Activated CD4-positive, CD25-positive, alpha-beta regulatory T cell (primary cell): ENCODE measurements at places on chromosomes 6 and 20.
A peak's percentile ranks its signal among the peaks of the same experiment; 100 is the strongest.

GRCh38 chr6:3296078-3296477 is 37.3 kb downstream of the PSMG4 start:
- DNase-seq = no peak

DNA sequence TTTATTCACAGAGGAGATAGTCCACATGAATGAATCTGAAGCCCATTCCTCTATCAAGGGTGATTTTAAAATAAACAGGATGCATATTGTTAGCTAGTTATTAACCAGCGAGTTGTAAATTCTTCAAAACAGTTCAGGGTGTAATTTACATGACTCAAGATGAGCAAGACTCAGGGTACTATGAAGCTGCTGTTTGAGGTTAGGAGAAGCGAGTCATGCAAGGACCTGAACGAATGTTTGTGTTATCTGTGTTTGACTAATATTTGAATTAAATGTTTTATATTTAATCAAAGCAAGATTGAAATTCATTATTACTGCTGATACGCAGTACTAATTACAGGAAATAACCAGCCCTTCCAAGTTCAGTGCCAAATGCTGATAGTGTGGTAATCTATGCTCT is 191.1 kb downstream of the SAMD5 start:
- DNase-seq = no peak

DNA sequence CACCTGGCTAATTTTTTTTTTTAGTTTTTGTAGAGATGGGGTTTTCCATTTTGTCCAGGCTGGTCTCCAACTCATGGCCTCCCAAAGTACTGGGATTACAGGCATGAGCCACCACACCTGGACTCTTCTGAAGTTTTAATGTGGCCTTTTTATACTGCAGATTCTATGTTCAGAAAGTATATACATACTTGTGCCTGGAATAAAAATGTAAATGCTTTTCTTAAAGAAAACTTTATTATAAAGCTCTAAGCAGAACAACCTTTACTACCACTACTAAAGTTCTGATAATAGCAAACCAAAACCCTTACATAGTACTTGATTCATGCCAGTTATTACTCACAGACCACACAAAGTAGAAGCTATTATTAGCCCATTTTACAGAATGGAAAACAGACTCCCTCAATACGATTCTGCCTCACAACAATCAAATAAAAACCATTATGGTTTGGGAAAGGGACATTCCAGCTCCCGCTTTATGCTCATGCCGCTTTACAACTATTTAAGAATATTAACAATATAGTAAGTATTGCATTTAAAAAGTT is 5.3 kb downstream of the PHIP start:
- DNase-seq = no peak

- DNase-seq = no peak
Observed at GRCh38 chr6:127341471-127342202, 1.8 kb downstream of the ECHDC1 start.

- no peak for DNase-seq
Observed at GRCh38 chr20:63270606-63271325, 1.8 kb upstream of the ARFGAP1 start.

- DNase-seq = no peak
Observed at GRCh38 chr6:106612671-106613416, 16.5 kb downstream of the RTN4IP1 start.

GRCh38 chr6:112502351-112503090 is 155.4 kb downstream of the RFPL4B start:
- no peak for DNase-seq

- no peak for DNase-seq
Observed at GRCh38 chr20:44465001-44465560, 10.6 kb upstream of the TTPAL start.

GRCh38 chr6:136947037-136947436 is 24.9 kb downstream of the SLC35D3 start:
- DNase-seq = no peak

GRCh38 chr6:90545448-90545847 is 41.4 kb downstream of the MAP3K7 start:
- DNase-seq = no peak

GRCh38 chr6:133644892-133645619 is 243.9 kb upstream of the TCF21 start:
- no peak for DNase-seq

- DNase-seq = no peak
Observed at GRCh38 chr6:115467726-115468125, 593.0 kb downstream of the FRK start.

DNA sequence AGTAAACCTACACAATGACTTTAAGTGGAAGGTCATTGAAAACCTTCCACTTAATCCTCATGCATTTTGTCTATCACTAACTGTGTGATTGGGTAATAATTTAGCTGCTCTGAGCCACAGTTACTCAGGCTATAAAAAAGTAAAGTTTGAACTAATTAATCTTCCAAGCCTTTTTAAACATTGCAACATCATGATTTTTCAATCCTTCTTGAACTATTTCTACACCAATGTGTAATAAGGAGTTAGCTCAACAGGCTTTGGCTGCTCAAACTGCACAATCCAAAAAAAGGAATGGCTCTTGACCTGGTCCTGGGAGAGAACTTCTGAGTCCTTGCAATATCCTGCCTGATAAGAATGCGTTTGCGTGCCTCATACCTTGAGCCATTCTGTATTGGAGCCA is 34.8 kb upstream of the FILIP1 start:
- DNase-seq = no peak

DNA sequence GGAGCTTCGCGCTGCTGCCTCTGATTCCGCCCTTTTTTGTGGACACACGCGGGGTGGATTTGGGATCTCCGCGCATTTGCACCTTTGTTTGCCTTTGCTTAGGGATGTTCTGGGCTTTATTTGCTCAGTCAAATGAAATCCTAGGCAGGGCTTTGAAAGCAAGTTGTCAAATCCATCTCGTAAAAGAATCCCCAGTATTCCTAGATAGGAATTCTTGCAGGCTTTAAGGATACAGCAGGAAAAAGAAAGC is 453 bp downstream of the CEP57L1 start:
- DNase-seq = no peak

DNA sequence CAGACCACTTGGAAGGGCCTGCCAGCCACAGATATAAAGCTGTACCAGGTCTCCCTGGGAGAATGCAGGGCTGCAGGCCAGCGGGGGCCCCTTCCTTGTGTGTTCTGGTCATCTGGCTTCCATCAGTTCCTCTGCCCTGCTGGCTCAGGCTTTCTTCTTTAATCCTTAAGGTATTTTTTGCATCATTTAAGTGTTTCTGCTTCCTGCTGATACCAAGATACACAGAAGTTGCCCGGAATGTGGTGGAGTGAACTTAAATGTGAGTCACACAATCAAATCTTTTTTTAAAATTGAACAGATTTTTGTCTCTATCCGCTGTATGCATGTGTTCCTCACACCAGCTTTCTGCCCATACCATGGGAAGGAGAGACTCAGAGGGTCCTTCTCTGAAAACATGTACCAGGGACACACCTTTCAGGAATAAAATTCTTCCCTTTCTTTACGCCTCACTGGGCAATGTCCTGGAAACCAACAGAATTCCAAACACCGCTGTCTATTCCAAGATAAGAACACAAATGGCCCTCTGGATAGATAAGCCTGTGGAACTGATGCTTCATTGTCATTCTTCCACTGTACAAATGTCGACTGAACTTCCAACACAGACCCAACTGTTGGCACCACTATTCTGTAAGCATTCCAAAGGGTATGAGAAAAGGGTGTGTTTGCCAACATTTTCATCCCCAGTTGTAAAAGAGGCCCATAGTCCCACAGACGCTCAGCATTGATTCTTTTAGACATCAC is 206.2 kb upstream of the MYLIP start:
- DNase-seq = no peak

GRCh38 chr6:72826744-72827438 is 205.0 kb downstream of the KCNQ5 start:
- DNase-seq = no peak

- no peak for DNase-seq
Observed at GRCh38 chr6:11251553-11252360, 19.3 kb upstream of the NEDD9 start.

GRCh38 chr20:64104667-64105451 is 2.5 kb downstream of the NPBWR2 start:
- no peak for DNase-seq

- no peak for DNase-seq
Observed at GRCh38 chr20:3551681-3552434, 81.0 kb downstream of the ATRN start.

GRCh38 chr6:25223490-25223991 is 55.6 kb upstream of the CARMIL1 start:
- peak; percentile 28 for DNase-seq

DNA sequence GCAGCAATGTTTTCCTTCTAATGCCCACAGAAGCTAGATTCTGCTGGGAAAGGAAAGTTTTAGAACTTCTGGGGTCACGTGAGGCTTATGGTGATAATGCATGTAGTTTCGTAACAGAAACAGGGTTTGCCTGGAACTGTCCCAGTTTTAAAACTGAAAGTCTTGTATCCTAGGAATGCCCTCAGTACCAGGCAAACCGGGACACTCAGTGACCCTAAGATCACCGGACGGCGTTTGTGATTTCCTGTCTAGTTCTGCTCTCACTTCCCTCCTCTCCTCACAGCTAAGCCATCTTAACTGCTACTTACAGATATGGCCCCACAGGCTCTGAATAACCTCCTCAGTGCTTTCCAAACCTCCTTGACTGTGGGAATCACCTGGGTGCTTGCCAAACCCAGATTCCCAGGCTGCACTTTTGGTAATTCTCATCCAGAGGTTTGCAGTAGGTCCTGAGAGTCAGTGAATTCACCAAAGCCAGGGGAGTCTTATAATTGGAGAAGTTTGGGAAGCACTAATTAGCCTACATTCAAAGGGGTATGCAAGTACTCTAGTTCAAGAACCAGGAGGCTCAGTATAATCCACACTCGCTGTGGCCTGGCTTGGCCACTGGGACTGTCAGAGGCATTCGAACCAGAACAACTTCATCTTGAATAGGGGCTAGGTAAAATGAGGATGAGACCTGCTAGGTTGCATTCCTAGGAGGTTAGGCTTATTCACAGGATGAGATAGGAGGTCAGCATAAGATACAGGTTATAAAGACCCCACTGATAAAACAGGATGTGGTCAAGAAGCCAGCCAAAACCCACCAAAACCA is 231.6 kb upstream of the MYLIP start:
- DNase-seq = no peak

- DNase-seq = no peak
Observed at GRCh38 chr6:11433860-11434259, 103.7 kb upstream of the TMEM170B start.

- DNase-seq = no peak
Observed at GRCh38 chr20:7161690-7162089, 394.2 kb downstream of the BMP2 start.

- no peak for DNase-seq
Observed at GRCh38 chr6:15495375-15495901, 167.4 kb downstream of the DTNBP1 start.

DNA sequence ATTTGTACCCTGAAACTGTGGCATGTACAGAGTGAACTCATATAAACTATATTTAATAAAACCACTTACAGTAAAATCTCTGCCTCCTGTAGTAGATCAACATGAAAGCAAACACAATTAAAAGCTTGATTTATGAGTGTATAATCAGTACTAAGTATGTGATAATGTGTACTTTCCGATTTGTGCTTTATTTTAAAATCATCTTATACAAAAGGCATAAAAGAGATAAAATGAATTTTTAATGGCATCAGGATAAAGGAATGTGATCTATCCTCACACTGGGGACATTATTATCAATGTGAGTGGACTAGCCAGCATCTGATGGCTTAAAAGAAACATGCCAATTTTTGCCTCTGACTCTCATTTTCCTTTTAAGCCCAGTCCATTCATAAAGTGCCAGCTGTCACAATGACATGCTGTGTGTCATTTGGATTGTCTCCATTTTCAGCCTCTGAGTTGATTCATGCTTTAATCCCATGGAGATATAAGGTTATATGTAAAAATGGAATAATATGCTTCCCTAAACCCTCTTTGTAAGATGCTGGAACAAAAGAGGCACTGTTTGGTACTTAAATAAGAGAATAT is 831.6 kb upstream of the EYS start:
- no peak for DNase-seq

DNA sequence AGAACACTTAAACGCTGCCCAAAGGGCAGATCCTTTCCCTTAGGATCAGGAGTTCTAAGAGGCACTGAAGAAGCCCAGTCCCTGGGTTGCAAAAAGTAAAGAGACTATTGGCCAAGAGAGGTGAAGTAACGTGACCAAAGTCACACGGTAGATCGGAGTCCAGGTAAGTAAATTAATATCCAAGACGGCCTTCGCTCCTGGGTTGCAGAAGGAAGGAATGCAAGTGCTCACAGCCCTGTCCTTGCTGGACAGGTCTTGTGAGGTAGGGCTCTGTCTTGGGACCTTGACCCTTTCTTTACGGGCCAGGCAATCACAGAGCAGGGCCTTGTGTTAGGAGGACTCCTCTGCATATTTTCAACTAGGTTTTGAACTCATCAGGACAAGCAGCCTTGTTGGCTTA is 243.7 kb upstream of the PDE10A start:
- no peak for DNase-seq

DNA sequence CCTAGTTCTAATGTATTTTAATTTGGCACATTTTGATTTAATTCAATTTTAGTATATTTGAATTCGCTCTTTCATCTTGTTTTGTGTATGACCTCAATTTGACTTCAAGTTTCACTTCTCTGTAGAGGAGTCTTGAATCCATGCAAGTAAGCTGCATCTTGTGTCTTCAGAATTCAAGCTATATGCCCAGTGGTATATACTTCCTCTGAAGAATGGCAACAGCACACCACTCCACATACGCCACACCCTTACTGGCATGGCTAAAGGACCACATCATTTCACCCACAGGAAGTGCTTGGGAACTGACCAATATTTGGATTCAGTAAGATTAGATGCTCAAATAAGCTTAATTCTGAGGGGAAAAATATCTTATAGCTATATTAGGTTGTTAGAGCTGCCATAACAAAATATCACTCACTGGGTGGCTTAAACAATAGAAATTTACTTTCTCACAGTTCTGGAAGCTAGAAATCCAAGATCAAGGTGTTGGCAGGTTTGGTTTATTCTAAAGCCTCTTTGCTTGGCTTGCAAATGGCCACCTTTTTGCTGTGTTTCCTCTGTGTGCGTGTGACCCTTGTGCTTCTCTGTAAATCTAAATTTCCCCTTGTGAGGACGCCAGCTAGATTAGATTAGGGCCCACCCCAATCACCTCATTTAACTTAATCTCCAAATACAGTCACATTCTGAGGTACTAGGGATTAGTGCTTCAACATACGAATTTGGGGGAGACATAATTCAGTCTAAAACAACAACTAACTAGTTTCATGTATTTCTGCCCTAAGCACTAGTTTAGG is 2.8 kb upstream of the ASF1A start:
- no peak for DNase-seq

- no peak for DNase-seq
Observed at GRCh38 chr6:51553246-51554015, 534.0 kb downstream of the PKHD1 start.

GRCh38 chr6:16800942-16801341 is 39.7 kb upstream of the ATXN1 start:
- DNase-seq = no peak
